ENCODE measurements at places on chromosomes 12 and 14.

DNA sequence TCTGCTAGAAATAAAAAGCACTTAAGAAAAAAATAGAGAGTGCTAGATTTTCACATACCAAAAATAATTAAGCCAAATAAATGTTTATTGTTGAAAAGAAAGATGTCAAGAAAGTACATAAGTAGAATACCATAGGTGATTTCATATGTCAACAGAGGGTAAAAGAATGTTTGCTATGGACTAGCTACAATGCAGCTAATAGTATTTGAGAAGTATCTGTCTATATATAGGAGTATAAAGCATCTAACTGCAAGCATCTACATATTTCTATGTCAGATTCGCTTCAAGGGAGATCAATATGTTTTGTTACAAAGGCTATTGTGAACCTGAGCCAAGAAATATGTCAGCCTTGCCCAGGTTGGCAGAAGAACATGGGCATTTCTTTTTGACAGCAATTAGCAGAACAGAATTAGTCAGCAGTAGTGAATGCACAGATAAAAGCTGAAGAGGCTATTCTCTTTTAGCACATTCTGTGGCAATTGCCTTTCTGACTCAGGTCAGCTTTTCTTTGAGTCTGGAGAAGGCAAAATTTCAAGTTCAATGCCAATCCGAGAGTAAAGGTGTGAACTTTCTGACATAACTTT, 140.1 kb downstream of the ALG10B start:
- DNase-seq = no peak

GRCh38 chr14:22896760-22897159, 13.7 kb downstream of the REM2 start:
- peak; percentile 31 for DNase-seq

- no peak for DNase-seq
These were observed 65.4 kb downstream of the PPFIBP1 start for GRCh38 chr12:27589419-27589818.

GRCh38 chr12:95699579-95699978, 91.0 kb downstream of the NTN4 start:
- DNase-seq = no peak

DNA sequence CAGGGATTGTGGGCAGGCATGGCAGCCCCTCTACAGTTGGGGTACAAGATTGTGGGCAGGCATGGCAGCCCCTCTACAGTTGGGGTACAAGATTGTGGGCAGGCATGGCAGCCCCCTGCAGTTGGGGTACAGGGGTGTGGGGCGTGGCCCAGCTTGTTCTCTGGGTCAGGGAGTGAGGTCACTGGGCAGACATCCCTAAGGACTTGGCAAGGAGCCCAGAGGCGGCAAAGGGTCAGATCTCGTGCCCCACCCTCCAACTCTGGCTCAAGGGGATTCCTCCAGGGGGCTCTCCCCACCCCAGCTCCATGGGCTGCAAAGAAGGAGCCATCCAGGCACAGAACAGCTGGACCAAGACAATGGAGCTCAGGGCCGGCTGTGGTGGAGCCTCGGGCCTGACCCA, 25.8 kb upstream of the NUDT14 start:
- DNase-seq = no peak

DNA sequence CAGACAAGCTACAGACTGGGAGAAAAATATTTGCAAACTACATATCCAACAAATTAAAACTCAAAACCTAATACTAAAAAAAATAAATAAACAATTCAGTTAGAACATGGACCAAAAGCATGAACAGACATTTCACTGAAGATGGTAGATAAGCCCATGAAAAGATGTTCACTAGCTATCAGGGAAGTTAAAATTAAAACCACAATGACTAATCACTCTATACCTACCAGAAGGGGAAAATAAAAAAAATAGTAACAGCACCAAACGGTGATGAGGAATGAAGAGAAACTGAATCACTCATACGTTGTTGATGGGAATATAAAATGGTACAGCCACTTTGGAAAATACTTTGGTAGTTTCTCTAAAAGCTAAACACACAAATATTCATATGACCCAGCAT, 31.1 kb upstream of the DHRS7 start:
- DNase-seq = no peak

DNA sequence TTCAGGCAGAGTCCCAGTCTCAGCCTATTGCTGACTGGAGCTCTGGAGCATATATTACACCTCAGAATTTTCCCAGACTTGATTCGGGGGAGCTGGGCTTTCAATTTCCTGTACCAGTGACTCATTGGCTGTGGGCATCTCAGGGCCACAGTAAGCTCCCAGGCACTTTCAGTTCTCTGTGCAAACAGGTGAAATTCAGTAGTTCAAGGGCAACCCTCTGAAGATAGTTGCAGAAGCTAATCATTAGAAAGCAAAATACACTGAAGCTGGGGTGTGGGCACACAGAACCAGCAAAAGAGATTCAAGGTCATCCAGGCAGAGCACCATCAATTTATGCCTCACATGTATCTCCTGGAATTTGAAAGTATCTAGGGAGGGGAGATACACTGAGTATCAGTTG, 8.1 kb upstream of the NIN start:
- DNase-seq = no peak

GRCh38 chr14:25132732-25133422, 82.9 kb upstream of the STXBP6 start:
- DNase-seq = peak; percentile 79

- no peak for DNase-seq
These were observed 40.1 kb downstream of the TESC start for GRCh38 chr12:117059156-117059555.

GRCh38 chr12:53737093-53737808, 10.0 kb upstream of the CALCOCO1 start:
- DNase-seq = no peak

DNA sequence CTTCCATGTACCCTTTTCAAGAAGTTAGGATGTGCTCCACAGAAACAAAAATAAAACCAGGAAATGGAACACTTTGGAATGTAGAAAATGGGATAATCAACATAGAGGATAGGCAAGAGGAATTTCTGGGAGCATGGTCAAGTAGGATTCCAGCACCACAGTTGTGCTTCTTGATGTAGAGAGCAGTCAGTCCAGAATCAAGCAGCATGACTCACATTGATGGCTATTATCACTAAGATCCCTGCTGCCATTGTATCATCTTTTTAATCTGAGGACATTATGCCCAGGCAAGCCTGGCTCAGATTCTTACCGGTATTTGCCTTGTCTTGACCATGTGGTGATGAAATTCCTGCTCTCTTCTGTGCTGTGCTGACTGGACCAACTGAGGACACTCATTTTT, 5.7 kb downstream of the ETFRF1 start:
- no peak for DNase-seq

DNA sequence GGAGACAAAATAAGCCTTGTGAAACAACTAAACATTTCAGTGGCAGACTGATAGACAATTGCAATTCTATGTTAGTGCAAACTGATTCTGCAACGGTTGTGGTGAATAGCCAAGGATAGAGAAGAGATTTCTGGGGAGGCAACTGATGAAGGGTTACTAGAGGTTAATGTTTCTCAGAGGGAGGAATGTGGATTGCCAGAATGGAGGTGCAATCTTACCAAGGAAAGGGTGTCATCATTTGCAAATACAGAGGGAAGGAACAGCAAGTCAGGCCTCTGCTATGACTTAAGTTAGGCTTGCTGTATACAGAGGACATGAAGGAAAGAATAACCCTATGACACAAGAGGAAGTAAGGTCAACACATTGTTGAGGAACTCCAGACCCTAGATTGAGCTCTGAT, 35.8 kb downstream of the CCDC175 start:
- no peak for DNase-seq

- no peak for DNase-seq
These were observed 67.0 kb upstream of the DYNC1H1 start for GRCh38 chr14:101897326-101897725.

DNA sequence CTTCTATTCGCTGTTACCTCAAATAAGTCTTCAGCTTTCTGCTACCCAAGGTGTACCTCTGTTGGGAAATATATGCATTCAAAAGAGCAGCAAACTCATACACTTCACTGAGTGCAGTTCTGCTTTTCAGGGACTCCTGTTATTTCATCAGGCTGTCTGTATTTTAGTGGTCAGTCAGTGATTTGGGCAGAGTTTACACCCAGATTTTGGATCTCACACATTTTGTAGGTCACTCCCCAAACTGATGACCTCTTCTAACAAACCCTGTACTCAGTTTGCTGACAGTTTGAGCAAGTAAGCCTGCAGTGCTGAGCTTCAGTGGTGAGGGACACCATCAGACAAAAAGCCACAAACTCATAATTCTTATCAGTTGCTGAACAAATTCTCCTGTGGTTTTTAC, 8.2 kb upstream of the WASHC4 start:
- DNase-seq = no peak

Data from NCI-H1105 treated with DMSO at 0.1 percent for 48 hours (cell line).